Thymus (tissue), 14 donors: ENCODE measurements at places on chromosomes 12 and 14. TPM values are rescaled to one million over a fixed set of nuclear protein-coding genes. Genes with fewer than 3 reads are reported as not detected.

Gene FLVCR2
- polyA plus RNA-seq: 5.7 TPM

DNA sequence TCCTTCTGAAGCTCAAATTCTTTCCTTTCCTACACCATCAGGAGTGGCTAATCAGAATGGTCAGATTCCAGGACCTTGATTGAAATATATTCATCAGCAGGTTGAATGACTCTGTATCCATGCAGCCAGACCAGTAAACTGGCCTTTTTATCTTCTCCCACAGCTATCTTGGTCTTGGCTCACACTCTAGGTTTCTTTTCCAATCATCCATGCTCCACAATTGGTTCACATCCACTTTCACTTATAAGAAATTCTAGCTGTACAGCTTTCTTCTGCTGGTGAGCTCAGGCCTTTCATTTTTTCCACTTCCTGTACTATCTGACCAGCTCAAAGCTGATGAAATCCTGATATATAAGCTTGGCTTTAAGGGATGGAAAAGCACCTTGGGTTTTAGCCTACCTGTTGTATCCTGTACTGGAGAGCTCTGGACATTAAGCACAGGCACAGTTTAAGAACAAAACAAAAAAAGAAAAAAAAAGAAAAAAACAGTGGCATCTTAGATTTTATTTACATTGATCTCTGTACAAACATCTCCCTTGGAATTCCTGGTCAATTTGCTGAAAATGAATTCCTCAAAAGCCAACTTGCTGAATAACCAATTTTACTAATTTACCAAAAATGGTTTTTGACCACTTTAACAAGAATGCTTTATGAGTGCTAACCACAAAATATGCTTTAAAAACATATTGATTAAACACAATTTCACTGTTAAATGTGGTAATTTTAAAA is 91.6 kb upstream of the PAWR start:
- no peak for DNase-seq

DNA sequence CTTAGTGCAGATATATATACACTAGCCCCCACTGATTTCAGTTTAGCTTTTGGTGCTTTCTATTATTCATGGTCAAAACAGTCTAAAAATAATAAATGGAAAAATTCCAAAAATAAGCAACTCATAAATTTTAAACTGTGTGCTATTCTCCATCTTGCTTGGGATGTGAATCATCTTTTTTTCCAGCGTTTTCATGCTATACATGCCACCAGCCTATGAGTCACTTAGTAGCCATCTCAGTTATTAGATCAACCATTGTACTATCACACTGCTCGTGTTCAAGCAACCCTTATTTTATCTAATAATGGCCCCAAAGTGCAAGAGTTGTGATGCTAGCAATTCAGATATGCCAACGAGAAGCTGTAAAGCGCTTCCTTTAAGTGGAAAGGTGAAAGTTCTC is 73.9 kb upstream of the KRR1 start:
- DNase-seq: no peak

DNA sequence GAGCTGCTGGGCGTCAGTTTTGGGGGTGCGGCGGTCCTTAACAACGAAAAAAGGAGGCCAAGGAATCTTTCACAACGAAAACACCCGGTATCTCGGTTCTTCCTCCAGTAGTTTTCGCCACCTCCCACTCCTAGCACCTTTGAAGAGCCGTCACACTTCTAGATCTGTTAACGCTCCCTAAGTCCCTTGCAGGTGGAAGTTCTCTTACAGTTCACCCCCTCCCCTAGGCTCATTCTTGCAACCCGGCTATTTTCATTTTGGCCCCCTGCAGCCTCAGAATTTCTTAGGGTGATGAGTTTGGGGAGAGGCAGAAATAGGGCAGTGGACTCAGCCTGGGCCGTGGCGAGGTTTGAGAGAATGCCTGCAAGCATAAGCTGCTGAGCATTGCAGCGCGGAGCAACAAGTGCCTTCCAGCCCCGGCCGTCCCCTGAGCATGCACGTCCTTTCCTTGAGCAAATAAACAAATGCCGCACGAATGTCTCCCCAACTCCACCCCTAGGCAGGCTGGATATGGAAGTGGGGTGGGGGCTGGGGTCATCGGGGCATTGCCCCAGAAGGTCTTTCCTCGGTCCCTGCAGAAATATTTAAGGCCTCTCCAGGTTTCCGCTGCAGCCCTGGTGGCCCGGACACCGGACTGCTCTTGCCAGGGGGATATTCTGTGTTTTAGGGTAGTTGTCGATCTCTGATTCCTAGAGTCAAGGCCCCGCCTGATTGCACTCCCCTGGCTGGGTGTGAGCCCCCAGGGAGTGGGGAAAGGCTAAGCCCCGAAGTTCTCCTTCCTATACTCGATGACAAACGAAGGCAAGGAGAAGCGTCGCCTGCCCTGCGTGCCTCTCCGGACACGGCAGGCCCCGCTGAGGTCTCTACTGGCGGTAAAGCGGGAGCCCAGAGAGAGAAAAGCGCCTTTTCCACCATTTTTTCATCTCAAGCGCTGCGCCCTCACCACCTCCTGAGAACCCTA is 1.6 kb downstream of the RFX4 start:
- no peak for DNase-seq

Gene TRAFD1
- 25.7 TPM for polyA plus RNA-seq

Gene RAD9B
- 0.87 TPM for polyA plus RNA-seq

GRCh38 chr12:89047856-89048418 is 304.4 kb downstream of the DUSP6 start:
- DNase-seq: no peak

DNA sequence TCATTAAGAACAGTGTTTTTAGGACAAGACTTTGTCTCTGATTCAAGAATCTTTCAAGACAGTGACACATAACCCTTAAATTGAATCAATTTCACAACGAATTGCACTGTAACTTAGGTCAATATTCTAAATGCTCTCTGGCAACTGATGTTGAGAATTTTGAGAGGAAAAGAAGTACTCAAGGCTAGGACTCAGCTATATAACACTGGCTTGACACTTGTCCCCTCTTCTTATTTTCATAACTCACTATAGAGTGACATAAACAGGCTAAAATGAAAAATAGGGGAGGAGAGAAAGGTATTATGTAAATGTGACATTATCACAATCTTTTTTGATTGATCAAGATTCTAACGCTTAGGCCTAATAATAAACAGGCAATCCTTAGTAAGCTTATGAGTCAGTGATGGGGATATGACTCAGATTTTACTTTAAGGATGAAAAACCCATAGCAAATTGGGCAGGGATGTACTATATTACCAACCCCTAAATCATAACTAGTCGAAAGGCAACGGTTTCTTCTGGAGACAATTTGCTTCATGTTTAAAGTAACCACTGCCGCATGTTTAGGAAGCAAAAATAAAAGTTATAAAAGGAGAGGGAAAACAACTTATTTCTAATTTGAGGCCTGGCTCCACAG is 10.9 kb downstream of the BTG1 start:
- no peak for DNase-seq

DNA sequence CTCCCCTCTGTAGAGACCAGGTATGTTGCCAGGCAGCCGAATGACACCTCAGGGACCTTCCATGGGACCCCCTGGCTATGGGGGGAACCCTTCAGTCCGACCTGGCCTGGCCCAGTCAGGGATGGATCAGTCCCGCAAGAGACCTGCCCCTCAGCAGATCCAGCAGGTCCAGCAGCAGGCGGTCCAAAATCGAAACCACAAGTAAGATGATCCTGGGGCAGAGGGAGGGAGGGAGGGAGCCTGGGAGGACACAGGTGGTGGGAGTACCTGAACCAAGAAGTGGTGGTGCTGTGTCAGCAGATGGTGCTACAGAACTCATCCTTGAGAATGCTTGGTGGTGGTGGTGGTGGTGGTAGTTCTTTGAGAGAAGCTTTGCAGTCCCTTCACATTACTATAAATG is 1.0 kb downstream of the SMARCD1 start:
- no peak for DNase-seq

DNA sequence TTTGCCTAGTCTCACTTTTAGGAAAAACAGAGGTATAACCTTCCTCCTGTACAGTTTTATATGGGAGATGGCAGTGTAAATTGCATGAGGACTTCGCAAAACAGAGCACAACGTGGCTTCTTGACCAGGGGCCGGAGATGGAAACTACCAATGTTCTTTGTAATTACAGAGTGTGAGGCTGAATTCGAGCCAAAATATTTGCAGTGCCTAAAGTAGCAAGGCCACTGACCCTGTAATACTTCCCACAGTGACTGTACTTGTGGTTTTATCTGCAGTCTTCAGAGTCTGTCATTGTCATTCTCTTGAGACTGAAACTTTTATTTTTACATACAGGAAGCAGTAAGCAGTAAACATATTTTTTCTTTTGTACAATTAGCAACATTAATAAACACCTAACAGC is 98.9 kb downstream of the RERG start:
- DNase-seq: no peak

DNA sequence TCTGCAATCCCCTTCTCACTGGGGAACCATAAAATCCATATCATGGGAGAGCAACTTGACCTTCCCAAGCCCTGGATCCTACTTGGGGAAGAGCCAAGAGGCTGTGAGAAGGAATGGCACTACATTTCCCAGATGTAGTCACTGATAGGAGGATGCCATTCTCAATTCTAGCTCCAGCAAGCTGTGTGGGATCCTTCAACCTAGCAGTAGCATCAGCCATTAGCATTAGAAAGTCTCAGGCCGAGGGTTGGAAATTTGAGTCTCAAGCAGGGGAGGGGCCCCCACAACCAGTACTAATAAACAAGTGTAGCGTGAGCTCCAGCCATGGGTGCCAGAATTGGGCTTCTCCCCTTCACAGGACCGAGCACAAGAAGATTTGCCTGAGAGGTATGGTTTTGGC is 84.3 kb upstream of the NELL2 start:
- DNase-seq: no peak

DNA sequence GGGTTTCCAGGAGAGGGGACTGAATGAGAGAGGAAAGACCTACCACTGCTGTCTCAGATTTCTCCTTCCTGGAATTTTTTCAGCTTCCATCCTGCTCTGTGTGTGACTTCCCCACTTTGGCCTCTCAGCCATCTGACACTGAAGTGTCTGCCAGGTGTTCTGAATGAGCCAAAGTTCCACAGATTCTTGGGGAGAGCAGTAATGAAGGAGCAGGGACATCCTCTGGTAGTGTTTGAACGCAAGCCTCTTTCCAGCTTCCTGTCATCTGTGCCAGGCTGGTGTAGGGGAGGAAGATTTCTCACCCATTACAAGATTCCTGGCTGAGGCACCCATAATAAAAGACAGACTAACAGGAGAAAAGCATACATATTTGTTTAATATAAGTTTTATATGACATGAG is 141.7 kb upstream of the NRXN3 start:
- DNase-seq: no peak

DNA sequence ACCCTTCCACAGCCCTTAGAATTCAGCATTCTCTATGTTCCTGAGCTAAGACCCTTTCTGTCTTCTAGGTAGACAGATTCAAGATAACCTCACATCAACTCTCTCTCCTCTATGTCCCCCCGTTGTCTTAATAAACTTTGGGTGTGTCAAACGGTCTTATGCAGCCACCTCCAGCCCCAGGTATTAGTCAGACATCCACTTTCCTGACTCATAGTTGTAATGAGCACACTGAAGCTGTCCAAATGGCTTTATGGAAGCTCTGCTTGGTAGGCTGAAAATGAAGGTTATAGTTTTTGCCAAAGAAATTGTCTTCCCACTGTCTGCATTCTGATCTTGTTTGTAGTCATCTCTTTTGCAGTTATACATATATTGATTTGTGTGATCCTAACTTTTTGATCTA is 482.0 kb downstream of the RMST start:
- DNase-seq: no peak

DNA sequence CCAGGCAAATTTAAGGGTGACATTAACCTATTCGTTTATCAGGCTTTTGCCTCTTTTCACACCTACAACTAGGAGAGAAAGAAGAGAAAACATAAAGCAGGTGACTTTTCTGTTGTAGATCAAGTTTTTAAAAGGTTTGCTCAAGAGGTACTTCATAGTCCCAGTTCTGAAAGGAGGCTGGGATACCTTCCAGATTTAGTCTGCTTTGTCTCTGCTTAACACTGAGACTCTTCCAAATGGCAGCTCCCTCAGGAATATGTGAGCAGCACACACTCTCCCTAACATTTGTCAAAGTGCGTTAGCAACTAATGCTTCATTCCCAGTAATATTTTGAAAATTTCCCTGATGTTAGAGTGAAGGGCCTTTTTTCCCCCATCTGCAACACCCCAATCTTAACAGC is 133.7 kb upstream of the RASSF8 start:
- DNase-seq: no peak

DNA sequence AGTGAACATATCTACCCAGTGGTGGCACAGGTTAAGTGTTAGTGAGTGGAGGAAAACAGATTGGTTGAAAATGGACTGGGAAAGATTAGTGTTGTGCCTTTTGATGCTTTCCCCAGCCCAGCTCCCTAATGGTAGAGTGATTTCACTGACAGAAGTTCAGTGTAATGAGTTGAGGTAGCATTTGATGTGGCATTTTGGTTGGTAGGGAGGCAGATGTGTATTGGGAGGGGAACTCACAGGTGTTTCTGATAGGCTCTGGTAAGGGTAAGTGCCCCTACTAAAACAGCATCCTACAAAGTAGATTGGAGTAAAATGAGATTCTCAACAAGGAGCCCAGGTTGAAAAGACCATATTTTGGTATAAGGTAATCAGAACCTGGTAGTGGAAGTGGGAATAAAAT is 4.2 kb downstream of the TBK1 start:
- no peak for DNase-seq

DNA sequence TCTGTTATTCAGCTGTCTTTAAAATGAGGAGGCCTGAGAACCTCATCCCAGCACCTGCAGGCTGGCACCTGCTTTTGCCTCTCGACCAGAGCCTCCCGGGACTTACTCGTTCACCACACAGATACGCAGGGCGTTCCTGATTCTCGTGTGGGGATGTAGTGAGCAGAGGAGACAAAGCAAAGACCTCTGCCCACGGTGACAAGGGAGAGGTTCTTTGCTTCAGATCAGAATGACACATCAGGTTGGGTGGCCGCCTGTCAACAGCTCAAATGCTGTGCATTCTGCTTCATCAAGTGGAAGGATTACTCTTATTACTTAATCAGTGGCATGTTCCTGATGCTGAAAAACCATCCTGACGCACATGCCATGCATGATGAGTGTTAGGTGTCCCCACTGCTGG is 24.4 kb downstream of the DEGS2 start:
- no peak for DNase-seq

Gene DCAF5
- polyA plus RNA-seq: 26.6 TPM

DNA sequence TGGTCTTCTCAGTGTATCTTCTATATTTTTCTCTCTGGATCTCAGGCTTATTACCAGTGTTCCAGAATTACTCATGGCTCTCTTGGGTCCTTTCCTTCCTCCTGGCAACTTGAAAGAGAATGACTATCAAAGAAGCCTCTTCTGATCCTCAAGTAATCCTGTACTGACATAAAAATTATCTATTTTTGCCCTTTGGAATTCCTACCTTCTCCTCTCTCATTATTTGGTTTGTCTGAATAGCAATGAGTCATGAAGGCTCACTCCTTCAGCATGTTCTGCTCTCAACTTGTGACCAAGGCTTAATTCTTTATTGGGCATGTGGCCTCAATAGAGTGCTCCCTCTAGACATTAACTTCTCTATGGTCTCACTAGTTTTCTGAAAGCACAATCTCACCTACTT is 553.6 kb upstream of the ATP2B1 start:
- no peak for DNase-seq

DNA sequence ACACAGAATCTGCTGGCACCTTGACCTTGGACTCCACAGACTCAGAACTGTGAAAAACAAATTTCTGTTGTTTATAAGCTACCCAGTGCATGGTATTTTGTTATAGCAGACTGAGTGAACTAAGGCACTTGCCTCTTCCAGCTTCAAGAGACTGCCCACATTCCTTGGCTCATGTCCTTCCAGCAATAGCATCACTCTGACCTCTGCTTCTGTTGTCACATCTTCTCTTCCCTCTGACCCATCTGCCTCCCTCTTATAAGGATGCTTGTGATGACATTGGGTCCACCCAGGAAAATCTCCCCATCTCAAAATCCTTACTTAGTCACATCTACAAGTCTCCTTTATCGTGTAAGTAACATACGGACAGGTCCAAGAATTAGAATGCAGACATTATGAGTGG is 200.4 kb downstream of the PIK3C2G start:
- DNase-seq: no peak
